ENCODE measurements at places on chromosomes 12 and 14.

DNA sequence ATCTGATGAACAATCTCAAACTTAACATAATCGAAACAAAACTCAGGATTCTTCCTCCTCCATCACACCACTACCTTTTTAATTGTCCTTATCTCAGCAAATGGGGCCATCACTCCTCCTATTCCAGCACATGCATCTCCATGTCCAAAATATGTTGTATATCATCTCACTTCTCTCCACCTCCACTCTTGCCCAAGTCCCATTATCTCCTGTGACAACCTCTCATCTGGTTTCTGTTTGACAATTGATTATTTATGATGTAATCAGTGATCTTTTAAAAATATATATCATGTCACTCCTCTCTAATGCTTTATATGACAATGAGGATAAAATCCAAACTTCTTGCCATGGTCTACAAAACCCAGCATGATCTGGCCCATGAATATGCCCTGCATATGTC lies 200.8 kb upstream of the HMGA2 start:
- no peak for DNase-seq

DNA sequence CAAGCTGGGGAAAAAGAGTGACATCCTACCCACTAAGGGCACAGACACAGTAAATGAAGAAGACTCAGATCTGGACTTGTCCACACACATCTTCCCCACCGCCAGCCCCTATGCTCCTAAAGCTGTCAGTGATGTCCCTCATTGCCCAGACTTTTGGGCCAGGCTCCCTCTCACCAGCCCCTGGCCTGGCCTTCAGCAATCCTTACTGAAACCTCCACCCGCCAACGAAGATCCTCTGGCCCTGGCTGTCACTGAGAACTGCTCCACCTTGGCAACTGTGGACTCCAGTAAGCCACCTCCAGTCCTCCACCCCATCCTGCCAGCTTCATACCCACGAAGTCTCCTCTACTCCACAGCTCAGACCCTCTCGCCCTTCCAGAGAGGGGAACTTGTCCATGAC lies 23.3 kb downstream of the FIGNL2 start:
- no peak for DNase-seq

GRCh38 chr12:8779862-8780261 lies 42.6 kb upstream of the A2ML1 start:
- no peak for DNase-seq

DNA sequence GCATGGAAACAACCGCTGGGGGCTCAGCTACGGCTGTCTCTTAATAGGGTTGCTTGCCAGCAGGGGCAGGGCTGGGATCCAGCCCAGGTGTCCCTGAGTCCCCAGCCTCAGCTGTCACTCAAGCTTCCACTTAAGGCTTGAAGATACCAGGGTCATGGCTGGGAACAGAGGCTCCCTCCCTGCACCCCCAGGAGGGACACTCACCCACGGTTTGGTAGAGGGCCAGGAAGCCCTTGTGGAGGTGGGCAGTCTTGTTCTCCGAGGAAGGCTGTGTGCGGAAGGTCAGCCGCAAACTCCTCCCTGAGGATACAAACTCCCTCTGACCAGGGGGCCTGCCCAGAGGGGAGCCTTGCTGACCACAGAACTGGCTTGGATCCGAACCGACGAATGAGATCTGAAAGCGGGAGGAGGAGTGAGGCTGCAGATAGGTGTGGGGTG lies 7.3 kb downstream of the C1RL start:
- DNase-seq: no peak

GRCh38 chr12:122994781-122995502 lies 14.5 kb downstream of the ARL6IP4 start:
- DNase-seq: no peak

GRCh38 chr14:101313268-101313667 lies 248.0 kb upstream of the DIO3 start:
- DNase-seq: no peak

DNA sequence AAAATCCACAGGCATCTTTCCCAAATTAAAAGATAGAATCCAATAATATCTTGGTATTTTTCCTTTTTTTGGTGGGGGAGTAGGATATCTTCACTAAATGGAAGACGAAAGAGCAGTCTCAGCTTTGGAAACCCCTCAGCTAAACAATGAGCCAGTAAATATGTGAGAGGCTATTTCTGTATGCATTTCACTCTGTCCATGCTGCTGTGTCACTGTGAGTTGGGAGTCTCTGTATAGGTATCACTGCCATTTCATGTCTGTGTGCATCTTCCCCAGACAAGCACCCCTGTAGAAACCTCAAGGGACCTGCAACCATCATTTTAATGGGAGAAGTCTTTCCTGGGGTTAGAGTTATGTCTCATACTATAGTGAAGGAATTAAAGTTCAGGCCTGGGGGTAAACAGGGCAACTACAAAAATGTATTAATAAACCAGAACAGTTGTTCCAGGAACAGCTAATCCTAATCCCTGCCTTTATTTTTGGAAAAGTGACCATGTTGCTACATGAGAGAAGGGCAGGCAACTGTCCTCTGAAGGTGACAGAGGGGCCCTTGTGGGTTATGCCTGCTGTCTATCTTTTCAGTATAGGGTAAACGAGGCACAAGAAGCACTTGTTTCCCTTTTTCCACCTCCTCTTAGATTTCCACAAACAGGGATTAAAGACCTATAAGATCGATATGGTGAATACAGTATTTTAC lies 11.3 kb upstream of the STAC3 start:
- DNase-seq: no peak

GRCh38 chr12:88723219-88723618 lies 142.9 kb upstream of the KITLG start:
- no peak for DNase-seq

DNA sequence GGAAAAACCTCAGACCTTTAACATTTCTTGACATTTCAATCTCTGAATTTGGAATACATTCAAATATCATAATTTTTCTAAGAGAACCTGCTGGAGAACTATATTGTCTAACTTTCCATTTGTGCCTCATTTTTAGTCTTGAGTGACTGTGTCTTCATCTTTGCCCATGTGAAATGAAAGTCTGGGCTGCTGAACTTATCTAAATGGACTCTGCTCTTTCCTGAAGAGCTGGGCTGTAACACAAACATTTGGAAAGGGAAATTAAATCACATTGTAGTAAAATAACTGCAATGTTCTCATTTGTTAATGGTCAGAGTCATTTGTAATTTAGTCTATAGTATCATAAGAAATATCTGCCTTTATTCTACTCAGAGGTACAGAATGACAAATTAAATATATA lies 373.1 kb downstream of the LRIG3 start:
- no peak for DNase-seq

DNA sequence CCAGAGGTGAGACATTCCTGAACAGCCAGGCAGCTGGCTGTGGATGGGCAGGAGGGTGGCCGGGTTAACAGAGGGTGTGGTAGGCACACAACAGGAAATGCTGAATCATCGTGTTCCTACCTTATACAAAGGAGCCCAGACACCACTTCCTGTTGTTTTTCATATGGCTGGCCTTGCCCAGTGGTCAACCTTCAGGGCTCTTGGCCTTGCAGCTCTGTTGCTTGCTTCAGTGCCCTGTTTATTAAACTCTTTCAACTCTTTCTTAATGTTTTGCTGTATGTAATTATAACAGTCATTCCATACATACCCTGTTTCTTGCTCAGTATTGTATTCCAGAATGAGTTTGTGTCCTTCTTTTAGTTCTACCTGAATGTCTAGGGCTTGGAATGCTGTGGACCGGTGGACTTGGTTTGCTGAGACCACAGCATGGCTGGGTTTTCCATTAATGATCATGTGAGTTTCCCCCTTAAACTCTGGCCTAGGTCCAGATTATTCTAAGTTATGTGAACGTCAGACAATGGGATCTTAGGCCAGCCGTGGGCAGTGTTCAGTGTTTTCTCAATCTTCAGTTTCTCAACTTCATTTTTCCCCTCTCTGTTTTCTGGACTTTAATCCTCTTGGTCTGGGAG lies 11.9 kb downstream of the CFAP54 start:
- DNase-seq: no peak

DNA sequence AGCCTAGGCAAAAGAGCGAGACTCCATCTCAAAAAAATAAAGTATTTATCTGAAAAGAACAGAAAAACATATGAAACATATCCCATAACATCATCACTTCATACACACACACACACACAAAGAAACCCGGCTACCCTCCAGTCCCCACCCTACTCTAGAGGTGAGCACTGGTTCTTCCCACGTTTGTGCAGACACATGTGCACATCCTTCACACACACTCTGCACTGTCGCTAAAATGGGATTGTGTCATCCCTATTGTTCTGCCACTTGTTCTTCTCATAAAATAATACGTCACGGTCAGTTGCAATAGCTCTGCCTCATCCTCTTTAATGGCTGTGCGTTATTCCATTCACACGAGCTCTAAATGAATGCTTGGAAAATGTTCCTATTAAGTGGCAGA lies 85.9 kb upstream of the ANO2 start:
- no peak for DNase-seq

- no peak for DNase-seq
These were observed 412.8 kb upstream of the MGAT4C start for GRCh38 chr12:86669010-86669409.

DNA sequence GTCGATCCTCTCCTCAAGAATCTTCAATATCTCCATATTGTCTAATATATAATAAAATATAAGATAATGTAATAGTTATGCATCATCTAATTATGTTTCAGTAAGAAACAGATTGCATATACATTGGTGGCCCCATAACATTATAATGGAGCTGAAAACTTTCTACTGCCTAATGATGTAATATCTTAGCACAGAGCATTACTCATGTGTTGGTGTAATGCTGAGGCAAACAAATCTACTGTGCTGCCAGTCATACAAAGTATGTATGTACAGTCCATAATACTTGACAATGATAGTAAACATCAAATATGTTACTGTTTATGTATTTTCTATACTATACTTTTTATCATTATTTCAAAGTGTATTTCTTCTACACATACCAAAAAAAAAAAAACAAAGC lies 128.7 kb downstream of the CPNE8 start:
- no peak for DNase-seq

DNA sequence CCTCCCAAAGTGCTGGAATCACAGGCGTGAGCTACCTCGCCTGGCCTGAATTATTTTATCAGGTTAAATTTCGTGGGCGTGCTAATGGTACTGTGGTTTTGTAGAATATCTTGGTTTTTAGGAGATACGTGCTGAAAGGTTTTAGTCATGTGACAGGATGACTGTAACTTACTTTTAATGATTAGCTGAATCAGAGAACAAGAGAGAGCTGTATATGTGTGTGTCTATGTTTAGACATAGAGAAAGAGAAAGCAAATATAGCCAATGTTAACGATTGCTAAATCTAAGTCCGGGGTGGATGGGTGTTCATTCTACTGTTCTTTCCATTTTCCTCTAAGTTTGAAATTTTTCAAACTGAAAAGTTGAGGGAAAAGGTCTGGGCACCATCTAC lies 9.2 kb upstream of the PNMA1 start:
- DNase-seq: no peak

- no peak for DNase-seq
These were observed 54.1 kb downstream of the COCH start for GRCh38 chr14:30928462-30928861.

DNA sequence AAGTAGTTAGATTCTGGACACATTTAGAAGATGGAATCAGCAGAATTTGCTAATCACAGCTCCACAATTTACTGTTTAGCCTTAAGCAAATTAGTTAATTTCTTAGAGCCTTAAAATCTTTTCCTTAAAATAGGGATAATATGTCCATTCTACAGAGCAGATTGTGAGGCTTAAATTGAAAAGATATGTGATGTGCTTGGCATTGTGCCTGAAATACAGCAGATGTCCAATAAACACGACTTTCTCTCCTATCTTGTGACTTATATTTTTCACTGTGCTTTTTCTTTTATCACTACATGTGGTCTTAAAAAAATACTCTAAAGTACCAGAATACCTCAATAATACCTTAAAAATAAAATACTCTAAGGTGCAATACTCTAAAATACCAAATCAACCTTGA lies 30.6 kb downstream of the CCER1 start:
- DNase-seq: no peak

- DNase-seq: no peak
These were observed 270.2 kb downstream of the ALG10B start for GRCh38 chr12:38586789-38587188.

DNA sequence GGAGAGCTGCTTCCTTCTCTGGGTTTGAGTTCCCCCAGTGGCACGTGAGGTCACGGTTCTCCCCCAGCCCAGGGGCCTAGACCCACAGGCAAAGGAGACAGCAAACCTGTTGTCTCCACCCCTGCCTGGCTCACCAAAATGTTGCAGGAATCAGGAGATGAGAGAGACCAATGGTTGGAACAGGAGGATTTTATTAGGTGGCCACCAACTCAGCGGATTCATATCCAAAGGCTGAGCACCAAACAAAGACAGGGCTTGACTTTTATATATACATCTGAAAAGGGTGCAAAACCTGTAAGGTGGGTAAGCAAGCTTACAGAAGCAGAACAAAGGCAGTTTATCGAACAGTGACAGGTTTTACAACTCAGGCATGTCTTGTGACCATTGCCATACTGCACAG lies 9.2 kb upstream of the ADAM21 start:
- DNase-seq: no peak

- no peak for DNase-seq
These were observed 90.4 kb downstream of the LRP6 start for GRCh38 chr12:12176402-12176801.

GRCh38 chr14:76938092-76938500 lies 90.4 kb downstream of the IRF2BPL start:
- no peak for DNase-seq

- no peak for DNase-seq
These were observed 22.7 kb downstream of the CLEC14A start for GRCh38 chr14:38233218-38233617.

DNA sequence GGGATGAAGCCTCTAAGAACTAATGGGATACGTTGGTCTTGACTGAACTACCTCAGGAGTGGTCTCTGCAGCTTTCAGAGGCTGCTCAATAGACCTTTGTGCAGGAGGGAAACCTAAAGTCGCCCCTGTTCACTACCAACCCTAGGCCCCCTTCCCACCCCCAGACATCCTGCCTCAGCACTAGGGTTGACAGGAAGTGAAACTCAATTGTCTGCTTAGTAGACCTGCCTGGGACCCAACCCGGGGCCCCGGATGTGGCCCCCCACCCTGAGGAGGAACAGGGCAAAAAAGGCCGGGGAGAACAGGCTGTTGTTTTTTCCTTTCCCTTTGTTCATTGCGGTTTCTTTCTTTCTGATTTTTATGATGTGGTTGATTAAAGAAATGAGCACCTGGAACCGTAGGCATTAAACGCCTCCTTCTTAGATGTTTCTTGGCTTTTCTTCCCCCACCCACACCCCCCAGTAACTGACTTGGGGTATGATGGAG lies 1.6 kb upstream of the DGKA start:
- DNase-seq: no peak

Data from NCI-H1436 treated with DMSO at 0.1 percent for 48 hours (cell line).